ENCODE measurements at places on chromosomes 6 and 20. TPM values are rescaled to one million over a fixed set of nuclear protein-coding genes. Genes with fewer than 3 reads are reported as not detected.

The VSX1 gene
- total RNA-seq, result not detected

The CST4 gene
- not detected for total RNA-seq

GRCh38 chr20:5918856-5919625 is 31.3 kb downstream of the TRMT6 start:
- H3K4me3 ChIP-seq, result no peak overlapping the region
- no peak for DNase-seq
- no peaks in the 10 kb centered on the region for H3K27me3 ChIP-seq
- no peaks in the 10 kb centered on the region for H3K36me3 ChIP-seq
- no peaks in the 10 kb centered on the region for H3K4me1 ChIP-seq

DNA sequence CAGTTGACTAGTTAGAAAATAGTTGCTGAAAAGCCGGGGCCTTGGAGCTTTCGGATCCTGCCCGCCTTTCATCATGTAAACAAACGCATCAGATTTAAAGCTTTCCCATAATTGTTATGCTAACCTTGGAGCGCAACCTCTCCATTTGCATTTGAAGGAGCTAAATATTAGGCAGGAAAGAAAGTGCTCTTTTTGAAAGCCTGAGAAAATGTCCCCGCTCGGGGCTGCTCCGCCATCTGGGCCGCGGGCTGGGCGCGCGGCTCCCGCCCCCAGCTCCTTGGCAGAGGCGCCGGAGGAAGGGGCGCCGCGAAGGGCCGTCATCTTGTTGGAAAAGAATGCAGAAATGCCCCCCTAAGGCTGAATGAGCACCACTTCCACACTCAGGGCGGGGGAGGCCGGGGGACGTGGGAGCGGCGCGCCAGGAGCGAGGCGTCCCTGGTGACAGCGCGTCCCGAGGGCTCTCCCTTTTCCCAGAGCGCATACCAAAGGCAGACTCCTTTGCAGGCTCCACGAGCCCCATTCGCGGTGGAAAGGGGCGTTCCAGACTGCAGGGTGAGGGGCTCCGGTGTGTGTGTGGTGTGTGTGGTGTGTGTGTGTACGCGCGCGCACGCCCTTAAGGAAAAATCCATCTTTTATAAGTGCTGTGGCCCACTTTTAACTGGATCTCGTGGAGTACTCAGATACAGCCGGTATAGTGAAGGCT is 145.6 kb upstream of the ID4 start:
- H3K36me3 ChIP-seq, result no peaks in the 10 kb centered on the region
- H3K4me3 ChIP-seq, result peak overlapping the region; percentile 84
- no peaks in the 10 kb centered on the region for H3K27me3 ChIP-seq
- H3K4me1 ChIP-seq, result peaks cover 16% of the 10 kb centered on the region
- DNase-seq, result no peak

DNA sequence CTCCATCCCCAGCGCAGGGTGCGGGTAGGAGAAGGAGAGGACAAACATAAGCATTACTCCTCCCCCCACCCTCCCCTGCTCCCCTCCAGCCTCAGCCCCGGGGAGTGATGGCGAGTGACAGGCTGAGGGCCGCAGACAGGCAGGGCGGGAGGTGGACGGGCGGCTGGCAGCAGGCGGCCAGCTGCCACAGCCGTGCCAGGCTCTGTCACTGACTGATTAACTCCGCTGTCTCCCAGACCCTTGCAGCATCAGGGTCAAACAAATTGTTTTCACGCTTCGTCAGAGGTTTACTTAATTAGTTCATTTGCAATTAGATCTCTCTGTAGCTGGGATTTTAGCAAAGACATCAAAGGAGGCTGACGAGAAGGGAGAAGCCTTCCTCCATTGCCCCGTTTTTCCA is 41.9 kb downstream of the FOXP4 start:
- no peak for DNase-seq
- H3K36me3 ChIP-seq, result peaks cover 44% of the 10 kb centered on the region
- H3K27me3 ChIP-seq, result no peaks in the 10 kb centered on the region

DNA sequence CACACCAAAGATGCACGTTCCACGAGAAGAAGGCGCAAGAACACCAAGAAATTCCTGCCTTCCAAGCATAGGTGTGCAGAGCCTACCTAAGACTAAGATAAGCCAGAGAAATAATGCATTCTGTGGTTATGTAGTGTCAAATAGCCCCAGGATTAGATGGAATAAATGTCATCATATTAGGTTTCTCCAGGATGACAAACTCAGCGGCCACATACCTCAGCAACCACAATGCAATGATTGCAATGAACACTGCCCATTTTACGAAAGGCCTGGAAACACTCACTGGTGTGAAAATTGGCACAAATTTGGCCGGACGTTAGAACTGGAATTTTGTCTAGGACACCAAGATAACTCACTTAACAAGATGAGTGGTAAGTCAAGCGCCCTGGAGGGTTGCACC is 129.7 kb downstream of the SLC22A3 start:
- no peak for DNase-seq
- H3K4me3 ChIP-seq, result no peak overlapping the region
- H3K36me3 ChIP-seq, result no peaks in the 10 kb centered on the region
- no peaks in the 10 kb centered on the region for H3K27me3 ChIP-seq
- H3K27ac ChIP-seq, result no peak overlapping the region

DNA sequence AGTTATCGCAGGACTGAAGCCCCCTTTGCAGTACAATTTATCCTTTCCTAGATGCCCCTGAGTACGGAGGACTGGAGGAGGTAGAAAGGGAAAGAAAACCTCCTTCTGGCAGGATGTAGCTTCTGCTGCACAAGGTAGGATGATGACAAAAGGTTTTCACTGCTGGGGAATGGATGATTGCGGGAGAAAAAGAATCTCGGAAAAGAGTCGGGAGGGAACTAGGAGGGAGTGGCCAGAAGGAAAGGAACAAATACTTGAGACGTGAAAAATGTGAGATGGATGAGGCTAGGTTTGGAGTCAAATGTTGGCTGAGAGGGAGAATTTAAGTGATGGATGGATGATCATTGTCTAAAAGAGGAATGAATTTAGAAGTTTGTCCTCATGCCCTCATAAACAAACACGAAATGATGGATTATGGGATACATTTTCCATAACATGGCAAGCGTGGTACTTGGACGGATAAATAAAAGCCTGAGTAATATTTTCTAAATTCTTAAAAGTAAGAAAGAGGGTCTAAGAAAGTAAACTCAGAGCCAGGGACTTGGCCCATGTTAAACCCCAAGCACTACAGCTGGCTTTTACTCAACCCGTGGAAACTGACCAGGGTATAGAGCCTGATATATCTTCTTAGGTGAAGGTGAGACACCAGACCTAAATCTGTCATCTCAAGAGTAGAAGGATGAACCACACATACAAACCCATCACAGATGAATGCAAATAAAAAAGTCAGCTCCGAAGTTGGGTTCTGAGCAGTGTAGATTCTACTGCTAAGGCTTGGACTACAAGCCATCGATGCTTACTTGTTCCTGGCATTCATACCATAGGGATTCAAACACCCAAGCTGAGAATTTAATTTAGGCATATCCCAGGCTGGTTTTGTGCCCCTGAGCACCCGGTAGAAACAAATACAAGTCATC is 72.4 kb downstream of the HFE start:
- peak overlapping the region; percentile 99 for H3K27ac ChIP-seq
- H3K36me3 ChIP-seq, result no peaks in the 10 kb centered on the region
- no peak for DNase-seq
- H3K27me3 ChIP-seq, result no peaks in the 10 kb centered on the region
- H3K4me1 ChIP-seq, result peaks cover 8% of the 10 kb centered on the region

- no peak for DNase-seq
- H3K27me3 ChIP-seq, result no peaks in the 10 kb centered on the region
- H3K27ac ChIP-seq, result peak overlapping the region; percentile 90
- peak overlapping the region; percentile 86 for H3K4me3 ChIP-seq
Observed at GRCh38 chr6:3119040-3119723, 671 bp downstream of the BPHL start.

DNA sequence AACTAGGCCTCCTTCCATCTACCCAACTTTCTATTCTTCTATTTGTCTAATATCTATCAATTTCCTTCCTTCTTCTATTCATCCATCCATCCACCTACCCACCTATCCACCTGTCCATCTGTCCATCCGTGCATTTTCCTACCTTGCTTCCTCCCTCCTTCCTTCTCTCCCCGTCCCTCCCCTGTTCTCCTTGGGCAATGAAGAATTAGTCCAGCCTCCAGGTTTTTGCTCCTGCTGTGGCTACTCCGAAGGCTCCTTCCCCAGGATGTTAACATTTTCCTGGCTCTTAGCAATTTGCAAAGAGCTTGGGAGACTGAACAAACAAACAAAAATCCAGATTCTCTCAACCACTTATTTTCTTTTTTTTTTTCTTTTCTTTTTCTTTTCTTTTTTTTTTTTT is 81.6 kb downstream of the KCNB1 start:
- H3K27ac ChIP-seq, result peak overlapping the region; percentile 96
- H3K27me3 ChIP-seq, result no peaks in the 10 kb centered on the region
- peaks cover 17% of the 10 kb centered on the region for H3K4me1 ChIP-seq
- no peaks in the 10 kb centered on the region for H3K36me3 ChIP-seq
- H3K4me3 ChIP-seq, result no peak overlapping the region

- H3K4me3 ChIP-seq, result no peak overlapping the region
- H3K36me3 ChIP-seq, result no peaks in the 10 kb centered on the region
- no peaks in the 10 kb centered on the region for H3K4me1 ChIP-seq
Observed at GRCh38 chr6:80134065-80134464, 27.6 kb downstream of the BCKDHB start.

DNA sequence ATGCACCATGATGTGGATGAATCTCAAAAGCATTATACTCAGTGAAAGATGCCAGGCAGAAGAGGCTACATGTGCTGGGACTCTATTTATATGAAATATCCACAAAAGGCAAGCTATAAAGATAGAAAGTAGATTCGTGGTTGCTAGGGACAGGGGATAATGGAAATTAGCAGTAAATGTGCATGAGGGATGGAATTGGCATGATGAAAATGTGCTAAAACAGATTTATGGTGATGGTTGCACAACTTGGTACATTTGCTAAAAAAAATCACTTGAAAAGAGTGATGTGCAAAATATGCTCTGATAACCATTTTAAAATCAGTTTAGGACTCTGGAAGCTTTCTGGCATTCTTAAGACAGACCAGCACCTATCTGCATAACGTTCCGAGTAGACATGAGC is 61.6 kb downstream of the ALDH8A1 start:
- DNase-seq, result no peak
- H3K27me3 ChIP-seq, result no peaks in the 10 kb centered on the region
- H3K36me3 ChIP-seq, result no peaks in the 10 kb centered on the region

GRCh38 chr6:147167576-147168461 is 36.4 kb upstream of the STXBP5 start:
- H3K4me1 ChIP-seq, result no peaks in the 10 kb centered on the region
- H3K27ac ChIP-seq, result no peak overlapping the region
- no peaks in the 10 kb centered on the region for H3K36me3 ChIP-seq
- peak overlapping the region; percentile 22 for H3K4me3 ChIP-seq
- no peaks in the 10 kb centered on the region for H3K27me3 ChIP-seq
- DNase-seq, result no peak
